CD4-positive, alpha-beta memory T cell (primary cell): ENCODE measurements at places on chromosomes 16 and 17. TPM values are rescaled to one million over a fixed set of nuclear protein-coding genes. Genes with fewer than 3 reads are reported as not detected.

- peaks cover 46% of the 10 kb centered on the region for H3K36me3 ChIP-seq
- no peak overlapping the region for H3K4me3 ChIP-seq
- peaks cover 38% of the 10 kb centered on the region for H3K4me1 ChIP-seq
Measured at GRCh38 chr16:69382421-69382820, 3.4 kb downstream of the TERF2 start.

DNA sequence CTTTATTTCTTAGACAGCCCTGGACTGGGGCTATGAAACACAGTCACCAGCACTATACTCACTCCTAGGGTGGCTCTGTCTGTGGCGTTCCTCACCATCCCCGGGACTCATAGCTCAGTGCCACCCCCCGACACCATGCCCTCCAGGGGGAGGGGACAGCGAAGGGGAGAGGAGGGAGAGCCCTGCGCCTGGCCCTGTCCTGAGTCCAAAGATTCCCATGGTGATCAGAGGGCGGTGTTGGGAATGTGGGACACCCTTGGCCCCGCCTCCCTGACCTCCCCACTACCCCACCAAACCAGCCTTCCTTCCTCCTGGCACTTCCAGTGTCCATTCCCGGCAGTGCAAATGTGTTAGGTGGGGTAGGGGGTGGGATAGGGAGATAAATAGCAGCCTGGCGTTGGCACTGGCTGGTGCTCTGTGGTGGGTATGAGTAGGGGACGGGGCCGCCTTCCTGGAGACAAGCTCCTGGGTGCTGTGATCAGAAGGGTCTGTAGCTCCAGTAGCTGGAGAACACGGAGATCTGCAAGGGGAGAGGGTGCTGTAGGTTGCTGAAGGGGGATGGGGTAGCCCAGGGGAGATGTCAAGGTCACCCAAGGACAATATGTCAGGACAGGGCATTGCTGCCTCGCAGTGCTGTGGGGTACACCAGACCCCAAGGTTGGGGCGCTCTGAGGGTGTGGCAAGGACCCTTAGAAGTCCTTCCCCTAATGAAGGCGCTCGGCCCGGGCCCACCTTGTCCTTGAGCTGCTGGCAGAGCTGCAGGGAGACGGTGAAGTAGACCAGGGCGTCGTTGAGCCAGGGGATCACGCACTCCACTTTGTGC is 2.0 kb downstream of the SMIM22 start:
- no peak overlapping the region for H3K27ac ChIP-seq
- H3K4me3 ChIP-seq: no peak overlapping the region
- no peaks in the 10 kb centered on the region for H3K27me3 ChIP-seq
- peaks cover 9% of the 10 kb centered on the region for H3K4me1 ChIP-seq

DNA sequence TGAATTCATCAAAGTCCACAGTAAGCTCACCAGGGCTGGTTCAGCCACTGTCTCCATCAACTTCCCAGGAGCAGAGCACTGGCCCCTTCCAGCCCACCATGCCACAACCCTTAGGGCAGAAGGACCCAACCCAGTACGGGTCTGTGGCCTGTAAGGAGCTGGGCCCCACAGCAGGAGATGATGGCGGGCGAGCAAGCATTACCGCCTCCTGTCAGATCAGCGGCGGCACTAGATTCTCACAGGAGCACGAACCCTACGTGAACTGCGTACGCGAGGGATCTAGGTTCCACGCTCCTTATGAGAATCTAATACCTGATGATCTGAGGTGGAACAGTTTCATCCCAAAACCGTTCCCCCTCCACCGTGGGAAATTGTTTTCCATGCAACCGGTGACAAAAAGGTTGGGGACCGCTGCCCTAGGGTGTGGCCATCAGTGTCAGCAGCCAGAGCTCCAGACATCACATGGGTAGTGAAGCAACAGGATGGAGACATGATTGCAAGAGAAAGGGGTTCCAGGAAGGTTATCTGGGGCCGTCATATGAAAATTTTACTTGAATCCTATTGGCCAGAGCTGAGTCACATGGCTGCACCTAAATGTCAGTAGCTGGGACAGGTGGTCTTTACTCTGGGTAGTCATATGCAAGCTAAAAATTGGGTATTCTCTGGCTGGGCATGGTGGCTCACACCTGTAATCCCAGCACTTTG is 12.4 kb upstream of the SLC25A19 start:
- no peaks in the 10 kb centered on the region for H3K27me3 ChIP-seq
- H3K36me3 ChIP-seq: no peaks in the 10 kb centered on the region
- H3K4me3 ChIP-seq: no peak overlapping the region
- H3K27ac ChIP-seq: no peak overlapping the region

OTOP2 gene
- total RNA-seq: not detected
